ENCODE measurements at places on chromosomes 3 and 15.

GRCh38 chr3:59192473-59192872, 142.6 kb upstream of the CFAP20DC start:
- no peak for DNase-seq

DNA sequence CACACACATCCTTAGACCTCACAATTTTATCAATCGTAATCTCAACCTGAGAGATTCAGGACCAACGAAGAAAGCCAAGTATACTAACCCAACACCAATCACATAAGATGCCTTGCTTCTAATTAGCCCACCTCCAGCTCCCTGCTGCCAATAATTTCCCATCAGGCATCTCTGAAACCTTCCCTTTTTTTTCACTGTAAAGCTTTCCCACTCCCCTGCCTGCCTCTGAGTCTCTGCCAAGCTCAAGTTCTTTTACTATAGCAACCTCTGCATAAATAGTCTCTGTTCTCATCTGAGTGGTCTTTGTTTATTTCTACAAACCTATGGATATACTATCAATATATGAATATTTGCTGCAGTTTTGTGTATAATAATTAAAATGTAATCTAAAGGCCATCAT, 86.5 kb downstream of the PIK3CB start:
- DNase-seq = no peak

GRCh38 chr3:177057768-177058167, 139.5 kb downstream of the TBL1XR1 start:
- DNase-seq = peak; percentile 25

- no peak for DNase-seq
Measured at GRCh38 chr3:71724171-71724453, 1.1 kb downstream of the EIF4E3 start.

- DNase-seq = no peak
Measured at GRCh38 chr3:60202052-60202726, 1049.1 kb downstream of the FHIT start.
